ENCODE measurements at places on chromosomes 3 and 15. TPM values are rescaled to one million over a fixed set of nuclear protein-coding genes. Genes with fewer than 3 reads are reported as not detected.
A peak's percentile ranks its signal among the peaks of the same experiment; 100 is the strongest.

- H3K27ac ChIP-seq, result peak overlapping the region; percentile 6
- no peaks in the 10 kb centered on the region for H3K27me3 ChIP-seq
- DNase-seq, result no peak
Observed at GRCh38 chr15:98657721-98658120, 9.4 kb downstream of the IGF1R start.

- H3K36me3 ChIP-seq, result no peaks in the 10 kb centered on the region
- H3K27ac ChIP-seq, result no peak overlapping the region
- H3K27me3 ChIP-seq, result no peaks in the 10 kb centered on the region
- no peak overlapping the region for H3K4me3 ChIP-seq
- no peak for DNase-seq
- H3K4me1 ChIP-seq, result no peaks in the 10 kb centered on the region
Observed at GRCh38 chr3:116056280-116056679, 389.0 kb downstream of the LSAMP start.

Gene CCR5
- total RNA-seq, result not detected

DNA sequence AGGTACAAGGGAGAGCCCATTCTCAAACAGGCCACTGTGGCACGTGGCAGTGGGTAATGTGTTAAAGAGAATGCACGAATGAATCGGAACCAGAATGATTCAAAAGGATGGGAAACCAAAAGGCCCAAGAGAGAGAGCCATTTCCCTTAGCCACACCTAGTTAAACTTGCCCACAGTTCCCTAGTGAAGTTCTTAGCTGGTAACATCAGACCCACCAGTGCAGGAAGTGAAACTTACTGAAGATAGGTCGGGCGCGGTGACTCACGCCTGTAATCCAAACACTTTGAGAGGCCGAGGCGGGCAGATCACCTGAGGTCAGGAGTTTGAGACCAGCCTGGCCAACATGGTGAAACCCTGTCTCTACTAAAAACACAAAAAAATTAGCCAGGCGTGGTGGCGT is 97.1 kb downstream of the MEX3B start:
- no peaks in the 10 kb centered on the region for H3K36me3 ChIP-seq
- H3K27me3 ChIP-seq, result no peaks in the 10 kb centered on the region
- H3K4me1 ChIP-seq, result peaks cover 5% of the 10 kb centered on the region
- DNase-seq, result no peak
- no peak overlapping the region for H3K4me3 ChIP-seq

DNA sequence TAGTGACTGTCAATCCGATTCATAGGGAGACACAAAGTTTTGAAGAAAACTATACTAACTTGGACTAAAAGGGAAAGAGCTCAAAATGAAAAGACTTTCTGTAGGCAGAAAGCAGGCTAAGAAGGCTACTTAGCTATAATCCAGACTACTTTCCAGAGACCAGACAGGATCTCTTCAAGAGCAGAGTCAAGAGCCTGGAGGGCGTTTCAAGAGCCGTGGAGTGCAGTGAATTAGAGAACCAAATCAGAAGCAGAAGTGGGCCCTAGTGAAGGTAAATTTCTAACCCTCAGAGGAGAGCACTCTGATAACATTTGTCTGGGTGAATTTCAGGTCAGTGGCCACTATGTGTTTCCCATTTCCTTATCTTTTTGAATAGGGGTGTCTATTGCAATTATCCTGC is 76.4 kb downstream of the CGGBP1 start:
- H3K4me3 ChIP-seq, result no peak overlapping the region
- H3K27ac ChIP-seq, result no peak overlapping the region
- H3K27me3 ChIP-seq, result no peaks in the 10 kb centered on the region
- DNase-seq, result no peak
- H3K36me3 ChIP-seq, result no peaks in the 10 kb centered on the region
- no peaks in the 10 kb centered on the region for H3K4me1 ChIP-seq

Gene RTP4
- total RNA-seq, result not detected

DNA sequence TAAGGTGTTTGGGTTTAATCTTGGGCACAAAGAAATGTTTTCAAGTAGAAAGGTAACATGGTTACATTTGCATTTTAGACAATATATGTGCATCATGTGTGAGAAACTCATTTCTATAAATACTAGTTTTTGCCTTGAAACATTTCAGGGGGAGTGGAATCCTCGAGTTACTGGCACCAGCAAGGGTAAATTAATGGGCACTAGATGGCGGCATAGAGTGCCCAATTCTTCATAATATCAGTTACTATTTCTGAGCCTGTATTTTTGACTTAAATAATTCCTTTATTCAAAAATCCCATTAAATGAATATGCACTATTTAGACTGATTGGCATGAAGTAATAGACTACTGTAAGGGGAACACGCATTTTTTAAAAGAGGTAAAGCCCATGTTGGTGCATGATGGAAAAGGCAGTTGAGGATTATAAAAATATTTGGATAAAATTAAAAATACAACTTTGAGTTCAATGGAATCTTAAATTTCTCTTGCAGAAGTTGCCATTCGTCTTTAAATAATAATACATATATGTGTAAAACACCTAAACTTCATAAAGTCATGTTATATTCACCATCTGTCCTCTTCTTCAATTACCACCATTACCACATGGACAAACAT is 106.3 kb downstream of the ZBTB20 start:
- H3K4me1 ChIP-seq, result no peaks in the 10 kb centered on the region
- DNase-seq, result no peak
- H3K36me3 ChIP-seq, result no peaks in the 10 kb centered on the region
- H3K27ac ChIP-seq, result no peak overlapping the region

GRCh38 chr3:86418861-86419260 is 572.1 kb downstream of the VGLL3 start:
- H3K27ac ChIP-seq, result no peak overlapping the region
- DNase-seq, result no peak
- H3K4me3 ChIP-seq, result no peak overlapping the region

DNA sequence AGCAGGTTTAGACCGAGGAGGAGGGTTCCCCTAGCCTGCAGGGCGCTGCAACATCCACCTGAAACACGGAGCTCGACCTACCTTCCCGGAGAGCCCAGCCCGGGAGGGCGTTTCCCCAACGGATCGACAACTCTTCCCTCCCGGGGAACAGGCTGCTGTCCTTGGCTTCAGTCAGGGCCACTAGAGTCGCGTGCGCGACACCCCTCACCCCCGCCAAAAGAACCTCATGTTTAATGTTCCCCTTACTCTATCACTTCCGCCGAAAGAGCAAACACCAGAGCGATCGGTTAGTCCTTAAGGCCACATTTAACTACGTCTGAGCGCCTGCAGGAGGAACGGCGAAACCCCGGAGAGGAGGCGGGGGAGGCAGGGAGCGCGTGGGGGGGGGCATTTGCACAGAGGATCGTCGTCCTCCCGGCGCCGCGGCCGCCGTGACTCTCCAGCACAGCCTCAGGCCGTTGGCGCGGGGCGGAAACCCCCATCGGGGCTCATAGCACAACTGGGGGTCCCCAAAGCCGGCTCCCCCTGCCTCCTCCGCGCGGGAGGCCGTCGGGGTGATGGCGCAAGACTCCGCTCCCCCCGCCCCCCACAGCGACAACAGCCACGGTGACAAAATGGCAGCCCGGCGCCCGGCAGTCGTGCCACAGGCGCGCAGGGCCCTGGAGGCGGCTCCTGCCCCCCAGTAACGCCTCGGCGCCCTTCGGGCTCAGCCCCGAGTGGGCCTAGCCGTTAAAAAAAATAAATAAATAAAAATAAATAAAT is 3.2 kb downstream of the ANP32A start:
- peak overlapping the region; percentile 99 for H3K4me3 ChIP-seq
- peaks cover 8% of the 10 kb centered on the region for H3K36me3 ChIP-seq
- no peak overlapping the region for H3K27ac ChIP-seq
- peaks cover 6% of the 10 kb centered on the region for H3K4me1 ChIP-seq

Gene ROBO1
- 62.7 TPM for total RNA-seq

GRCh38 chr3:148958696-148959095 is 32.6 kb upstream of the GYG1 start:
- no peaks in the 10 kb centered on the region for H3K4me1 ChIP-seq
- no peak for DNase-seq
- no peak overlapping the region for H3K27ac ChIP-seq
- H3K36me3 ChIP-seq, result no peaks in the 10 kb centered on the region

Gene DGKG
- total RNA-seq, result not detected

GRCh38 chr3:144273601-144274000 is 302.0 kb downstream of the DIPK2A start:
- H3K36me3 ChIP-seq, result no peaks in the 10 kb centered on the region
- H3K4me3 ChIP-seq, result no peak overlapping the region
- H3K27me3 ChIP-seq, result no peaks in the 10 kb centered on the region
- H3K27ac ChIP-seq, result no peak overlapping the region
- H3K4me1 ChIP-seq, result peaks cover 4% of the 10 kb centered on the region

Gene DLL4
- 0.35 TPM for total RNA-seq

Gene GPR149
- total RNA-seq, result not detected
